ENCODE measurements at places on chromosomes 4 and X.

DNA sequence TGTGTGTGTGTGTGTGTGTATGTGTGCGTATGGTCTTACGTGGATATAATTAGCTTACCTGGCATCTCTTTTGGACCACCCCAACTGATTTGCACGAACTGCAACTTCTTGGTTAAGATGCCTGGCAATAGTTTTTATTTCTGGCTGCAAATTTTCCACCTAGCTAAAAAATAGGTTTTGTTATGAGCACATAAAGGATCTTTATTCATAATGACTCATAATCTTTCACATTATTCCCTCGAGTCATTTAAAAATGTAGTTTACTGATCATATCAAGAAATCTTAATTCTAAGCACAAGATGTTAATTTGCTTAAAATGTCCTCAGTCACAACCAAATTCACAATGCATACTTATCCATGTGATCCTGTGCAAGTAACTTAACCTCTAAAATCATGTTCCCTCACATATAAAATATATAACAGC, 1.5 kb downstream of the COX18 start:
- DNase-seq: peak; percentile 24

DNA sequence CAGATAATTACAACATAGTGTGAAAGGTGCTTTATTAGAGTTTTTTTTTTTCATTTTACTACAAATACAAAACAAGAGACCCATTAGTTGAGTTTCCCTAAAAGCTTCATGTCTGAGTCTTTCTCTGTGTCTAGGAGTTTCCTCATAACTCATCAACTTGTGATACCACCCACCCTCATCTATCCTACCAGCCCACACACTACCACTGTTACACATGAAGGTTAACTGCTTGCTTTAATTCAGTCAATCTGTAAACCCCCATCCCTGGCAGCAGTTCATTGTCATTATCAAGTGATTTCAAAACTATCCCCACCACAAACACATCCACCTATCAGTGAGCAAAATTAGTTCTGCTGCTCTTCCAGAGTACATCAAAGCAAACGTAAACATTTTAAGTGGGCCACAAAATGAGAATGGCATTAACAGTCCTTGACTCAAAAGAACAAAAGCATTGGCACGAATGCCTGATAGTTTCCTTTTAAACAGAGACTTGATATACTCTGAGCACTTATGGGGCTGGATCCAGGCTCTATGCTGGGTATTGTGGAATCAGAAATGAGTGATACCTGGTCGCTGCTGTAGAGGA, 331.6 kb upstream of the FAM241A start:
- DNase-seq: no peak

DNA sequence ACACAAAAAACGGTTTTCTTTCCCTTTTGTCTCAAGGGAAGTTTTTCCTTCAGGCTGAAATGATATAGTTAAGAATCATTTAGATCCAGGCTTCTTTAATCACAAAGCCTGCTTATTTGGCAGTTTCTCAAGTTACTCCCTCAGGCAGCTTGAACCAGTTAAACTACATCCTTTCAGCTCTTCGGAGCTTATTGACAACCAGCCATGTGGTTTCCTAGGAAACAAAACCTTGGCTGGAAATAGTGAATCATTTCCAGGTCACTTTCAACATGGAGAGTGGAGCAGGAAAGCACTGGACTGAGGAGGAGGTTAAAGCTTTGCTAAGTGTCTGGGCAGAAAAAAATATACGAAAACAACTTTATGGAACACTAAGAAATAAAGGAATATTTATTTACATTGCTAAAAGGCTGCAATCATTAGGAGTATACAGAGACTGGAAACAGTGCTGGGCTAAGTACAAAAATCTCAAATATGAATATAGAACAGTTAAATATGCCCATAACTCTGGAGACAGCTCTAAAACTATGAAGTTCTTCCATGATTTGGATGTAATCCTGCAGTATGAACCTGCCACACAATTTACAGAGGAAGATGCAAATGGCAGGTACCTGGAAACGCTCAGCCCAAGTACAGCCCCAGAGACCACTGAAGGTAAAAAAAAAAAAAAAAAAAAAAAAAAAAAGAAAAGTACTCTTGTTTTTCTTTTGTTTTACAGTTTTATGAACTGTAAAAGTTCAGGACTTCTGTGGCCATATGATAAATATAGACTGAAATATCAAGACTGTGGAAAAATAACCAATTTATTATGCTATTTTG, 23.2 kb upstream of the AASDH start:
- DNase-seq: no peak

DNA sequence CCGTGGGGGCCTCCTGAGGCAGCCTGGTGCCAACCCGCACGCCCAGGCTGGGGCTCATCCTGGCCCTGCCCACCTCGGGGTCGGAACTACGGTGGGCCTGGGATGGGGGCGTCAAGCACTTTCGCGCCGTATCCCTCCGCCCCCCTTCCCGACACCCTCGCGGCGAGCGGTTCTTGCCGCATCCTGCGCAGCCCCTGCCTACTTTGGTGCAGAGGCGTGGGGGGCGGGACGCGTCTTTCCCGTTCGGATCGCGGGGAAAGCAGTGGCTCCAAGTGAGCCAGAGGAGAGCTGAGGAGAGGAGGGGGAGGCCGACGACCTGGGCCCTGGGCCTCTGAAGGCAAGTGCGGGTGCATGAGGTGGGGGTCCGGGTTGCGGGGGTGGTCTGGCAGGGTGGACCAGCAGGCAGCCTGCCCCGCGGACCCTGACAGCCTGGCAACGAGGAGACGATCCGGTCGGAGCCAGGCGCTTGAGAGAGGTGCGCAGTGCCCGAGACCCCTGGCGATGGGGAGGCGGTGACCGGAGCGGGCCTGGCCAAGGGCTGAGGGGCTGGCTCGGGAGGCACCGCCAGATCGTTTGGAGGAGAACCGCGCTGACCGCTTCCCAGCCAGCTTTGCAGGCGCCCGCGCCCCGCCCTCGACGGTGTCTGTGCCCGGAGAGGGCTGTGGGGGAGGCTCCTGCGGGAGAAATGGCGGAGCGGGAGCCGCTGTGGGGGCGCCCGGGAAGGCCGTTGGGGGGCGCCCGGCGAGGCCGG, at the start of gene GPRASP2:
TSS of gene GPRASP2 (plus strand) at position 233 of the 751 bp plus-strand sequence. CDS start 2,422 bp downstream, outside the sequence.
- no peak for DNase-seq

GRCh38 chr4:11534623-11535302, 106.1 kb upstream of the HS3ST1 start:
- DNase-seq: no peak

- DNase-seq: no peak
These were observed 273.5 kb downstream of the TMA16 start for GRCh38 chr4:163768014-163768413.

- DNase-seq: no peak
These were observed 246.3 kb downstream of the PPP3CA start for GRCh38 chr4:101101072-101101471.

DNA sequence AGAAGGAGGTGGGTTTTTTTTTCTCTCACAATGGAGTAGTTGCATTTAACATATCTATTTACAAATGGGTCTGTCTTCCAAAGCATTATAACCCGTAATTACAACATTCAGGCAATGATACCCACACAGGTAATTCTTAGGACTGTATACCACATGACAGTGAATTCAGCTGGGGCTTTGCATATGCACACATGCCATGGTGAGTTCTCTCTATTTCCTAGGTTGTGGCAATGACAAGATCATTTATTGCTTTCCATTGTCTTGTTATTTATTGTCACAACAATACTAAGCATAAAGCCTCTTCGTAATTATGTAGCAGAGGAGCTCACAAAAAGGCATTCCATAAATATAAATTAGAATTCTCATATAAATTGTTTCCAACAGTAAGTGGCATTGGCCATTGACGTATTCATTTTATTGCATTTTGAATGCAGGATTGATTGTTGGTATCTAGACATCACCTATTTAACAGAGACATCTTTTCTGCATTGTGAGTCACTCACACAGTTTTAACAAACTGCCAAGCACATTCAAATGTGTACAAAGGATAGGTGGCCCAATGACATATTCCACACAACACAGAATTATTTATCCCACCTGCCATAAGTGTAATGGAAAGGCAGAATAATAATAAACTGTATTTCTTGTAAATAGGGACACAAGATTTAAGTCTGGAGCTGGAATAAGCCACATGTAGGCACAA, 390.7 kb upstream of the GALNT7 start:
- DNase-seq: no peak

DNA sequence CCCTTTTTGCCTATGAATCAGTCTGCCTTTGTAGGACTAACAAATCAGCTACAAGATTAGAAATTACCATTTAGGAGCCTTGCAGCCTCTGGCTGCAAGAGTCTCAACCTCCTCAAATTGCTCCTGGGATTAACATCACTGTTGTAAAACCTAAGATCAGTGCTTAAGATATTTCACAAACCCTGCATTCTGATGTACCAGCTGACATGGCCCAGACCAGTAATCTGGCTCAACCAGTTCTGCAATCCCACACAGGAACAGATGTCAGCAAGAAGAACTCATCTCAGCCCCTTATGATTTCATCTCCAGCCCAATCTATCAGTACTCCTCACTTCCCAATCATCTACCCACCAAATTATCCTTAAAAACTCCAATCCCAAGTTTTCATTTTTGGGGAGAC, 32.5 kb upstream of the AADAT start:
- no peak for DNase-seq
